ENCODE measurements at places on chromosomes 4 and X. TPM values are rescaled to one million over a fixed set of nuclear protein-coding genes. Genes with fewer than 3 reads are reported as not detected.
A peak's percentile ranks its signal among the peaks of the same experiment; 100 is the strongest.

GRCh38 chr4:152972821-152973628 is 36.9 kb downstream of the FHDC1 start:
- no peak for DNase-seq

DNA sequence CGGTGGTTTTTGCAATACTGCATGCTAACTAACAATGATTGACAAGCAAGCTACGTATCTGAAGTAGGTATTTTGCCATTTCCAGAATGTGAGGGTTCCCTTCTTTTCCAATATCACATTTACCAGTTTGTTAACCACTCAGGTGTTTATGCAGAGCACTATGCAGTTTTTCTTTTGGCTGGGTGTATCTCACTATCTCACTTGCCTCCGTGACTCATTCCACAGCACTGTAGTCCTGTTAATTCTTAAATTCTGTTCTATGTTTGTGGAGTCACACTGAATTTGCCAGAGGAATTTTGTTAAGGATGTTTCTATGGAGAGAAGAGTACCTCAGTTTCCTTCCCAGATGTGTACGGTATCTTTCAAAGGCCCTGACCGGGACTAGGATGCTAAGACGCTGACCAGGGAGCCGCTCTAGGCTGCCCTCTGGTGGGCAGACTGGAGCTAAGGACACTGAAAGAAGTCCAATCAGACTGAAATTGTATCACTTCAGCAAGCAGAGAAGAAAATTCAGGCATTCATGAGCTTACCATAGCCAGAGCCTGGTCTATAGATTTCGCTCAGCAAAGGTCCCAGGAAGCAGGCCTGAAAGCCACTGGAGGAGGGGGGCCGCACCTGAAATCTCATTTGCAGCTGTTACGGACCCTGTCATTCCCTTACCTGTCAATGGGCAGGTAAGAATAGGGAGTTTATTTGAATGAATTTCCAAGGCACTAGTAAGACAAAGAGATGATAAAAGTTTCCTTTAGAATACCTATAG is 388.4 kb upstream of the SPOCK3 start:
- DNase-seq: no peak

GRCh38 chrX:15814771-15815365 is 24.6 kb downstream of the ZRSR2 start:
- DNase-seq: no peak

- no peak for DNase-seq
Observed at GRCh38 chrX:70174754-70175153, 2.5 kb upstream of the DGAT2L6 start.

DNA sequence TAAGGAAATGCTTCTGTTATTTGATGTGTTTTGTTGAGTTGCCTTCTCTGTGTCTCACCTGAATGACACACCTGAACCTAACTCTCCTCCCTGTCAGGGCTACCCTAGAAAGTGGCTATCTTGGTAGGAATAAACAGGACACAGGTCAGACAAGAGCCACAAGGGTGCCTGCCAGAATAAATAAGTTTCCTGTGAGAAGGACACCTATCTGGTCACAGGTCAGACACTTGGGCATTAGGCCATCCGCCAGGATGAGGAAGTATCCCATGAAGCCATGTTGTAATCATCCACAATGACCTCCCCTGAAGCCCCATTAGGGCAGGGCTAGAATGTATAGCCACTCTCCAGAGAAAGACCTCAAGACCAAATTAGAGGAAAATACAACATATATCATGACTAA is 318.8 kb downstream of the ZNF674 start:
- no peak for DNase-seq

DNA sequence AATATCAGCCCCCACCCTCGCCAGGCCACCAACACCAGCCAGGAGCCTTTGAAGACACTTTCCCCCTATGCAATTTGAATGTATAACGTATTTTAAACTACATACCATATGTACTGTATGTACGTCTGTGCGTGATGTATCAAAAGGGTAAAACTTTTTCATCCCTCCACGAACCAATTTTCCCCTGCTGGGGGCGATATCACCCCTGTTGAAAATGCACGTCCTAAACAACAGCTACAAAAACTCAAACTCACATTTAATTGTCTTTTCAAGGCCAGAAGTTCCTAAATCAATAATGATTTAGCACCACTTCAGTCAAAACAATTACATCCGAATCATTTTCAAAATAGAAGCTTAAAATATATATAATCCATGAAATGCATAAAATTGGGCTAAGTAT is 1.4 kb downstream of the VEGFD start:
- no peak for DNase-seq

GRCh38 chrX:63686878-63687714 is 97.9 kb downstream of the ARHGEF9 start:
- no peak for DNase-seq

DNA sequence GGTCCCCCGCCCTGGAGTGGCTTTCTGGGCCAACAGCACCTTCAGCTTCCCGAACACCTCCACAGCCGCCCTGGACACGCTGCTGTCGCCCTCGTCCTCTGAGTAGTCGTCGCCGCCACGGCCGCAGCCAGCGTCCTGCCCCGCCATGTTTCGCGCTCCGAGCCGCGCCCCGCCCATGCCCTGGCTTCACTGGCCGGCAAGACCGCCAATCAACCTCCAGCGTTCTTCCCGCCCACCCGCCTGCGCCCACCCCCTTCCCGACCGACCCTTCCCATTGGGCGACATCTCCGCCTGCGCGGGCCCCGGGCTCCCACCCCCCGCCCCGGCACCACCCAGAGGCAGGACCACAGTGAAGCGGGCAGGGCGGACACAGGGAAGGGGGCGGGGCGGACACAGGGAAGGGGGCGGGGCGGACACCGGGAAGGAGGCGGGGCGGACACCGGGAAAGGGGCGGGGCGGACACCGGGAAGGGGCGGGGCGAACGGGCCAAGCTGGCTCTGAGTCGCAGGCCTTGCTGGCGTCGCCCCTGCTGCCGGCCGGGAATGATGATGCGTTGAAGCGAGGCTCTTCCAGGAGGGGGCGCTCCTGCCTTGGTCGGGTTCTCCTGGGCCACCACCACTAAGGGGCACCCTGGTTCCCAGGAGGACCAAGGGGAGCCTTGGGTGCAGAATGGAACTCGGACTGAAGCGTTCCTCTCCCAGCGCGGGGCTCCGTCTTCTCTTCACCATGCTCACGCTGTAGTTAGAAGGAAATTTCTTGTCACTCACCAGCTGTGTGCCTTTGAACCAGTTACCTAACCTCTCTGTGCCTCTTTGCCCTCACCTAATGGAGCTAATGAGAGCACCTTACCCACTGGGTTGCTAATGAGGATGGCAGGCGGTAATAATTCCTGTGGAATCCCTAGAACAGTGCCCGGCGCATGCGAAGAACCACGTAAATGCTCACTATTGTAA is at the start of gene HAUS7:
Gene HAUS7 (minus strand): TSS at position 166 of the 953 bp plus-strand sequence. CDS start 19 bp downstream, at position 147.
- DNase-seq: peak; percentile 70

- DNase-seq: no peak
Observed at GRCh38 chr4:7842384-7843279, 97.0 kb downstream of the AFAP1 start.

USP17L21 gene
- not detected for total RNA-seq

NDNF gene
- total RNA-seq: 1.5 TPM

DUX4 gene
- total RNA-seq: not detected

NLGN4X gene
- total RNA-seq: 14.8 TPM

MAOA gene
- 477 TPM for total RNA-seq

Measured in omental fat pad (tissue), 4 donors.